ENCODE measurements at places on chromosomes 1 and 21.

DNA sequence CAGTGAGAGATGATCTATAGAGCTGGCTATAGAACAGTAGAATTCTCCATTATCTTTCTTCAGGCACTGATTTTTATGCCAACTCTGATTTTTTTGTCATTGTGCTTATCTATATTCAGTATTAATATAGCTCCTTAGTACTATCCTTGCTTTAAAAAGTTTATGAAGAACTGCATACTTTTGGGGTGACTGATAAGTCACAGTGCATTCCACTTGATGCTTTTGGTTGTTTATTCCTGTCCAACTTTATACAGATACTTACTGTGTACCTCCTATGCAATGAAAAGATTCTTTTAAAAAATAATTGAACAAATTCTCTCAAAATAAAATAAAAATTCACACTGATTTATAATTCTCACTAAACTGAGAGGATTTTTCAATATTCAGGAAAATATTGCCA lies 71.6 kb downstream of the COL24A1 start:
- DNase-seq, result no peak

GRCh38 chr1:230396966-230397365 lies 29.2 kb downstream of the PGBD5 start:
- no peak for DNase-seq

DNA sequence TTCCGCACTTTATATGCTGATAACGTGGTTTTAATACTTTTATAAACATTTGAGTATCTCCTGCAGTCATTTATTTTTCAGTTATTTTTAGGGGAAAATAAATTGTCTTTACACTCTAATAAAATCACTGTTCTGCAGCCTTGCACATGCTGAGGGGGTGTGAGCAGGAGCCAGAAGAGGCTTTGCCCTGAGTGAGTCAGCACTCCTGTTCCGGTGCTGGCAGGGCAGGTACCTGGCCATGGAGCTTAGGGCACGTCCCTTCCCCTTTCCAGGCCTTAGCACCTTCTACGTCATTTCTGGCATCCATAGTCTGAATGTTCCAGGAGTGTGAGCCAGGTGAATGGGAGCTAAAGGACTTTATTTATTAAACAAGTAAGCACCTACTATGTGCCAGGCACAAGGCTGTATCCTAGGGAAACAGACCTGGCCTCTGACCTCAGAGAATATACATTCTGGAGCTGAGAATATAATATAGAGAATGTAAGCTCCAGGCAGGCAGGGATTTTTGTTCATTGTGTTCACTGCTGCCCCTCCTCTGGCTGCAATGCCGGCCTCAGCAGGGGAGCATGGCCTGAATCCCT lies 402.9 kb downstream of the PTPRU start:
- no peak for DNase-seq

DNA sequence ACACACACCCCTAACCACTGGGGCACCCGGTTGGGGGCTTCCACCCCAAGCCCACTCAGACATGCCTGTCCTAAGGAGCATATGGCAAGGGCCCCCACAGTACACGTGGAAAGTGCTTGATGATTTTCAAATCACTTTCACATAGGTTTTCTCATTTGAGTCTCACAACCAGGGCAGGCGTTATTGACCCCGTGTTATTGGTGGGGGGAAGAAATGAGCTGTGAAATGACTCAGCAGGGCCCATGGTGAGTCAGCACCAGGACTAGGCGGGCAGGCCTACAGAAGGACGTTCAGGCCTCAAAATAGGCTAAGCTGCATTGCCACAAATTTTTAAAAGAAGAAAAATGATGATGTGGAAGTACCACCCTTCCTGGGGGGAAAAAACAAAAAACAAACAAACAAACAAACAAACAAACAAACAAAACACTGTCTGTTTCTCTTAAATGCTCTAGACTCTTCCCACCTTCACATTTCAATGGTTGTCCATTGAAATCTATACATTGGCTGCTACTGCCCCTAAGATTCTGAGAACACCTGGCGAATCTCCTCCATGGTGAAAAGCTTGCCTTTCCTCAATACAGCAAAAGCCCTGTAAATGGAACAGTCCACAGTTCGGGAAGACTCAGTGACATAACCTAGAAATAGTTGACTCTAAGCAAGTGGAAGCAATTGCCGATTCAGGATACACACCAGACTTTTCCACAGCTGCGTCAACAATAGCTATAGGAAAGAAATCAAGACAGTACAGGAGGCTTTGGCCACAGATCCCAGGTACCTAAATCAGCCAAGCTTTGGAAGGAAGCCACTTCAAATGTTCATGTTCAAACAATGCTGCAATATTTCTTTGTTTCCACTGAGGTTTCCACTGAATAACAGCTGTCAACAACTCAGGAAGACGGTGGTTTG lies 234.7 kb downstream of the TOMM20 start:
- peak; percentile 20 for DNase-seq

DNA sequence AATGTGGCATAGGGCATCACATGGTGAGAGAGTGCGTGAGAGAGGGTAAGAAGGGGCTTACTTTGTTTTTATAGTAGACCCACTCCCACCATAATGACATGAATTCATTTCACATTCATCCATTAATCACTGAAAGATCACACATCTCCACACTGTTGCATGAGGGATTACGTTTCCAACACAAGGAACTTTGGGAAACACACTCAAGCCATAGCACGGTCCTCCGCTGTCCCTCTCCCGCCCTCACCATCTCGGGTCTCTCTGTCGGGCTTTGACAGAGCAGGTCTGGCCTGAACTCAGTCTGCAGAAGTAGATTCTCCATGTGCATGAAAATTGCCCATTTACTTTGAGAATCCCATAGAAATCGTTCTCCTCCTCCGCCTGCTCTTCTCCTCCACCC lies 312.2 kb downstream of the MATN1 start:
- DNase-seq, result no peak
